A172 (cell line): ENCODE measurements at places on chromosomes 12 and 14. TPM values are rescaled to one million over a fixed set of nuclear protein-coding genes. Genes with fewer than 3 reads are reported as not detected.

PTGER2 gene
- 0.12 TPM in 1 of 2 replicates, not detected in the other for total RNA-seq

PROX2 gene
- not detected in 2 replicates for total RNA-seq

DNA sequence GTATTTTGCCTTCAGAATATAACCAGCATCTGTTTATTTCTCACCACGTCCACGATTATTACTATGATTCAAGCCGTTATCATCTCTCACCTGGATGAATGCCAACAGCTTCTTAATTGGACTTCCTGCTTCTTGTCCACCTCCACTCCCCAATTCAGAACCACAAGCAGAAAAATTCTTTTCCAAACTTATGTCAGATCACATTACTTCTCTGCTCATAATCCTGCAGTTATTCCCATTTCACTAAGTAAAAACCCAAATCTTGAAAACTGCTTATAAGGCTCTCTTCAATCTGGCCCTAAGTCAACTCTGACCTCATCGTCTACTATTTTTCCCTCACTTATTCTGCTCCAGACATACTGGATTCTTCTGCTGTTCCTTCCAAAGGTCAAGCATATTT, 2.0 kb downstream of the CRY1 start:
- DNase-seq: peak; percentile 64

GRCh38 chr14:27730204-27730603, 1036.4 kb upstream of the FOXG1 start:
- DNase-seq: no peak

- no peak for DNase-seq
Observed at GRCh38 chr12:32777159-32777558, 21.5 kb upstream of the YARS2 start.

- DNase-seq: no peak
Observed at GRCh38 chr14:101150039-101150610, 246.6 kb upstream of the RTL1 start.

DNA sequence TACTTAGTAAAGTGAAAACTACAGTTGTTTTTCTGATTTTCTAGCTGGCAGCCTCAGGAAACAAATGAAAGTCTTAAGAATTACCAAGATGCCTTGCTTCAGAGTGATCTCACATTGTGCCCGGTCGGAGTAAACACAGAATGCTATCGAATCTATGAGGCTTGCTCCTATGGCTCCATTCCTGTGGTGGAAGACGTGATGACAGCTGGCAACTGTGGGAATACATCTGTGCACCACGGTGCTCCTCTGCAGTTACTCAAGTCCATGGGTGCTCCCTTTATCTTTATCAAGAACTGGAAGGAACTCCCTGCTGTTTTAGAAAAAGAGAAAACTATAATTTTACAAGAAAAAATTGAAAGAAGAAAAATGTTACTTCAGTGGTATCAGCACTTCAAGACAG, 28.9 kb downstream of the RXYLT1 start:
- DNase-seq: no peak

RPGRIP1 gene
- total RNA-seq: not detected in 2 replicates

DNA sequence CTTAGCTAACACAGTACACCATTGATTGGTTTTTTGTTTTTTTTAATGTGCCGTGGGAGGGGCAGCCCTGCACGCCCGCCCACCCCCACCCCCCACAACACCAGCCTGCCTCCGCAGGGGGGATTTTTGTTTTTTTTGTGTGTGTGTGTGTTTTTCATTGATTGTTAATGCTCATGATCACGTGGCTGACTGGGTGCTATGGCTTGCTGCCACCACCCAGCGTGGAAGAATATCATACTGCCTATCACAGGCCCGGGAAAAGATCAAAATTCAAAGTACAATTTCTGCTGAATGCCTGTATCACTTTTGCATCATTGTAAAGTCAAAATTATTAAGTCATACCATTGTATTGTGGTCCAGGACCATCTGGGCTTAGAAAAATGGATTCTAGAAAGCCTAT, 8.3 kb downstream of the RESF1 start:
- DNase-seq: no peak

SLC39A2 gene
- not detected in 2 replicates for total RNA-seq

DNA sequence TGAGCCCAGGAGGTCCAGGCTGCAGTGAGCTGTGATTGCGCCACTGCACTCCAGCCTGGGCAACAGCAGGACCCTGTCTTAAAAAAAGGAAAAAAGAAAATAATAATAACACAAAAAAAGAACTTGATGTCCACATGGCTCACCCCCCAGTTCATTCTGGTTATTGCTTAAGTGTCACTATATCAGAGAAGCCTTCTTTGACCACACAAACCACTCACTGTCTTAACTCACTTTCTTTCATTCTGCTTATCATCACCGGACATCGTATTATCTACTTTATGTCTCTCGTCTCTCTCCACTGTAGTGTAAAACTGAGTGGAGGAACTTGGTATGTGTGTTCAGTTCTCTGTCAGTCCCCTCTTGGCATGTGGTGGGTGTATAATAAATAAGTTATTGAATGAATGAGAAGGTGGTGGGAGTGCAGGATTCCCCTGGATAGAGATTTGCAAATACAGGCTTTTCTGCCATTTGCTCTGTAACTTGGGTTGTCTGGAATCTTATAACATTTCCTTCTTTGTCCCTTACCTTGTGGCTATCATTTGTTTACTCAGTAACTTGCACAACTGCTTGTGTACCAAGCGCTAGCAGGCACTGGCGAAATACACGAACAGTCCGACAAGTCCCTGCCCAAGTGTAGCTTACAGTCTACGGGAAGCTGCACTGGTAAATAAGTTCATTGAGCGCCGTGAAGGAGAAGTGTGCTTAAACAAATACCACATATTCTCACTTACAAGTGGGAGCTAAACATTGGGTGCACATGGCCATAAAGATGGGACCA, 86.6 kb upstream of the TRAF3 start:
- DNase-seq: no peak

ZNF641 gene
- 8.4 and 15.1 TPM in 2 replicates for total RNA-seq

NANOG gene
- total RNA-seq: not detected in 2 replicates

ADGRD1 gene
- 0.52 and 0.81 TPM in 2 replicates for total RNA-seq

- DNase-seq: no peak
Observed at GRCh38 chr12:12807970-12808702, 5.0 kb upstream of the DDX47 start.

DLST gene
- total RNA-seq: 17.3 and 26.5 TPM in 2 replicates

GRCh38 chr14:80356413-80356812, 145.1 kb upstream of the DIO2 start:
- DNase-seq: no peak

DNA sequence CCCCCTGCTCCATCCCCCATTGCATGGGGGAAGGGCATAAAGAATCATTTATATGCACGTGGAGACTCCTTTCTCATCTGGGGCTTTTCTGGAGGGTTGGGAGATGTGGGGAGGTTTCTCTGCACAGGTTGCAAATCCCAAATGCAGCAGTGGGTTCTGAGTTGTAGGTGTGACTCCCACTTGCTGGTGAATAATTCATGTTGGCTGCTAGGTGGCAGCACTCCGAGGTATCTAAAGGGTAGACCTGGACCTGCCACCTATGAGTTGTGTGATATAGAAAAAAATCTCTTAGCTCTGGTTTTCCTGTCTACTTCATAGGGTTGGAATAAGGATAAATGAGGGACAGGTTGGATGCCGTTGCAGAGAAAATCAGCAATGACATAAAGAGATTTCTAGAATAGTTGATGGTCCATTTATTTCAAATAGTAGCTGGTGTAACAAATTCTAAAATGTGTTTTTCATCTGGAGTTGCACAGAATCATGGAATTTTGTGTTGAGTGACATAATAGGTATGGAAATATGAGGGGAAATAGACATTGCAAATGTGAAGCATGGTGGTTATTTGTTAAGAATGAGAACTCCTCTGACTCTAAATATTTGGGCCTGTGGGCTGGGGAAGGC, 4.6 kb downstream of the MARCHF9 start:
- DNase-seq: no peak

PPP1R36 gene
- total RNA-seq: 0.69 TPM in 1 of 2 replicates, not detected in the other

SIX1 gene
- 1.4 and 3.2 TPM in 2 replicates for total RNA-seq

PTPN11 gene
- total RNA-seq: 75.6 and 100 TPM in 2 replicates

GRCh38 chr12:14982562-14982961, 9.7 kb downstream of the PDE6H start:
- no peak for DNase-seq

PRH1 gene
- total RNA-seq: 0.57 and 9.3 TPM in 2 replicates

GRCh38 chr14:21071225-21072030, 1.3 kb downstream of the ARHGEF40 start:
- peak; percentile 52 for DNase-seq

SHMT2 gene
- total RNA-seq: 208 and 223 TPM in 2 replicates

DNA sequence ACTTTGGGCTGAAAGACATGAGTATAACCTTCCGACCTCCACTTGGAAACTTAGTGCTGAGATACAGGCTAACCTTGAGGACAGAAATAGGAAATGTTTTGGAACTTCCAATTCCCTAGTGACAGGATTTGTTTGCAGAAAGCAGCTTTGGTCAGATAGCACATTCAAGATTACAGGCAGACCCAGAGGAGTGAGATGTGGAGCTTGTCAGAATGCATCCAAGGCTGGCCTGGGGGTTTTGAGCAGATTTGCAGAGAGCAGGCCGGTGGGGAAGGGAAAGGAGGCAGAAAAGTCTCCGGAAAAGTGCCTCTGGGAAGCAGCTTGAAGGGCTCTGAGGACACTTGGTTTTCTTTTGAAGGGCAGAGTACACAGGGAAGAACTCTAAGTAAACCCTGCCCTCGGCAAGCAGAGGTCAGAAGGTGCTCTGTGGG, 180.3 kb downstream of the ETV6 start:
- DNase-seq: no peak

DNA sequence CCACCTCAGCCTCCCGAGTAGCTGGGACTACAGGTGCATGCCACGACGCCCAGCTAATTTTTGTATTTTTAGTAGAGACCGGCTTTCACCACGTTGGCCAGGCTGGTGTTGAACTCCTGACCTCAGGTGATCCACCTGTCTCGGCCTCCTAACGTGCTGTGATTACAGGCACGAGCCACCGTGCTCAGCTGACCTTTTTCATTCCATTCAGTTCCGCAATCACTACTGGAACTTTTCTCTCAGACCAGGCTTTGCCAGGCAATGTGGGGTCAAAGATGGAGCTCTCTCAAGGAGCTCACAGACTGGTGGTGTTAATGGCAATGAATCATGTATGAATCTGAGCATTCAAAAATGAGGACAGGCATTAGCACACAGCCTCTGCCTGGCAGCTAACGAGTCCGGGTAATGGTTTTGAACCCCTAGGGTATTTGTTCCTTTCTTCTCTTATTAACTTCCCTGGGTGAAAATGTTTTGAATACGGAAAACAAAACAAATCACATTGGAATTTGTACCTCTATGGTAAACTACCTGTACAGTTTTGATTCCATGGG, 9.4 kb upstream of the TCHP start:
- no peak for DNase-seq

- DNase-seq: peak; percentile 26
Observed at GRCh38 chr12:51528852-51529650, 62.0 kb upstream of the SCN8A start.

DNA sequence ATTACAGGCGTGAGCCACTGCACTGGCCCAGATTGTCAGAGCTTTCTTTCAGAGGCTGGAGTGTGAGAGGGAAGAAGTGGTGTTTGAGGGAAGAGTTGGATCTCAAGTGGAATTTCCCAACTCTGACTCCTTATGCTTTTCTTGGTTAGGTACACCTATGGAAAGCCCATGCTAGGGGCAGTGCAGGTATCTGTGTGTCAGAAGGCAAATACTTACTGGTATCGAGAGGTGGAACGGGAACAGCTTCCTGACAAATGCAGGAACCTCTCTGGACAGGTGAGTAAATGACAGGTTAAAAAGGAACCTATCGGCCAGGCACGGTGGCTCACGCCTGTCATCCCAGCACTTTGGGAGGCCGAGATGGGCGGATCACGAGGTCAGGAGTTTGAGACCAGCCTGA, 14.9 kb downstream of the A2ML1 start:
- DNase-seq: no peak

GRCh38 chr12:25264114-25264513, 13.4 kb upstream of the KRAS start:
- no peak for DNase-seq

TAS2R8 gene
- not detected in 2 replicates for total RNA-seq

GRCh38 chr12:109863847-109864712, 16.3 kb downstream of the GLTP start:
- DNase-seq: no peak

GRCh38 chr12:39272871-39273655, 169.9 kb downstream of the KIF21A start:
- peak; percentile 46 for DNase-seq

GRCh38 chr12:92505254-92506231, 197.2 kb upstream of the PLEKHG7 start:
- no peak for DNase-seq

DNA sequence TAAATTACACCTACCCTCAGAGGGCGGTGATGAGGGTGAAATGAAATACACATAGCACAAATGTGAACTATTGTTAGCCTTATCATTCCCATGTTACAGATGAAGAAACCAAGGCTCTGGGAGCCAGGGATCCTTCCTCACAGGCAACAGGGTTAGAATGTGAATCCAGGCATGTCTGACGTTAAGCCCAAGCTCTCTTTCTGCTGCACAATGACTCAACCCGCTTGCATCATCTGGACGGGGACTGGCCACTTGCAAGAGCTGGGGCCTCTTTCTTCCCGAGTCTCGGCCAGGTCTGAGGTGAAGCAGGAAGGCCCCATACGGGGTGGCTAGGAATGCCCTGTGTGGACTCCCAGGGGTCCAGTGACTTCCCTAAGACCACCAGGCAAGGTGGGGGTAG, 105.2 kb downstream of the RBM19 start:
- peak; percentile 66 for DNase-seq

- DNase-seq: no peak
Observed at GRCh38 chr12:20370014-20370386, 1.7 kb downstream of the PDE3A start.

- no peak for DNase-seq
Observed at GRCh38 chr12:96223411-96224218, 29.4 kb downstream of the ELK3 start.

DNA sequence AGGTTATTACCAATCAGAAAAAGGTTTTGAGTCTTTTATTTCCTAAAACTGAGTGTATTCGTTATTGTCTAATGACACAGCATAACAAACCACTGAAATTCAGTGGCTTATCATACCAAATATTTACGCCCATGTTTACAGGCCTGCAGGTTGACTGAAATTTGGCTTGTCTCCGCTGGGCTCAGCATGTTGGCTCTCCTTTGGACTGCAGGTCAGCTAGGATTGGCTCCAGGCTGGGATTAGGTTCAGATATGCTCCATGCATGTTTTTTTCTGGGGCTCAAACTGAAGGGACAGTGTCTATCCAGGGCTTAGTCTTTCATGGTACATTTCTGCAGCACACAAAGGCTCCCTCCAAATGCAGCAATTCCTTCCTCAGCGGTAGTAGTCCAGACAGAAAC, 569.9 kb downstream of the DIO2 start:
- DNase-seq: no peak

OR4K17 gene
- total RNA-seq: not detected in 2 replicates

NDRG2 gene
- total RNA-seq: 7.5 and 9.0 TPM in 2 replicates

DNA sequence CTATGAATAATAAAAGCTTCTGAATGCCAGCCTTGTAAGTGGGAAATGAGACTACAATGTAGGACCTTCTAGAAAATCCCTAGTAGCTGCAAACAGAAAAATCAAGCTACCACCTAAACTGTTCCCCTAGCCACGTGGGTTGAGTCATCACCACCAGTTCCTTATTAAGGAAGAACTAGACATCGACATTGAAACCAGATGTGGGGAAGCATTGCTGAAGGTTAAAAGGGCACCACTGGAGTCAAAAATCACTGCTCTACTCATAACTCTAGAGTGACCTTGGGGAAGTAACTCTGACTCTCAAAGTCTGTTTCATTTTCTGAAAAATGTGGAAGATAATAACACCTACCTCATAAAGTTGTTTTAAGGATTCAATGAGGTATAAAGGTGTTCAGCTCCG, 9.4 kb upstream of the CNIH1 start:
- no peak for DNase-seq

PDE3A gene
- not detected in 2 replicates for total RNA-seq
